ENCODE measurements at places on chromosomes 6 and 20.

- no peak for DNase-seq
These were observed 64.1 kb downstream of the BMP7 start for GRCh38 chr20:57202309-57202708.

- DNase-seq = no peak
These were observed 75.5 kb upstream of the CD2AP start for GRCh38 chr6:47402081-47402480.

DNA sequence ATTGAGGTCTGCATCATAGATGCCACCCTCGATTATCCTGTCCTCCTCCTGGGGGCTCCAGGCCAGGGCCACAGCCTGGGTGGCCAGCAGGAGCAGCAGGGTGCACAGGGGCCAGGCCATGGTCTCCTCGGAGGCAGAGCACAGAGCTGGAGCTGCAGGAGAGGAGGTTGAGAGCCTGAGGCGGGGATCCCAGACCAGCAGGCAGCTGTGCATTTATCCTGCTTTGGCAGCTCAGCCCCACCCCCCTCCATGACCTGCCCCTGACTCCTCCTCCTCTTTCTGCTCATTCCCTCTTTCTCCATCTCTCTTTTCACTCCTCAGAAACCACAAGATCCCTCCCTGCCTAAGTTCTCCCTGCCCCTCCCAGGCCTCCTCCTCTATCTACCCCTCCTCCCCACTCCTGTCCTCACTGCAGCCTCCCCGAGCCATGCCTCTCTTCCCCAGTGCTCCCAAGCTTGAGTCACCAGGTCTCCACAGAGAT lies at the start of gene CST2:
Gene CST2 (minus strand): TSS at position 189 of the 481 bp plus-strand sequence. CDS start 69 bp downstream, at position 120.
- no peak for DNase-seq

- no peak for DNase-seq
These were observed 156.6 kb downstream of the UNC5CL start for GRCh38 chr6:40882323-40882997.

GRCh38 chr20:33883164-33883563 lies 72.0 kb downstream of the CHMP4B start:
- DNase-seq = no peak

DNA sequence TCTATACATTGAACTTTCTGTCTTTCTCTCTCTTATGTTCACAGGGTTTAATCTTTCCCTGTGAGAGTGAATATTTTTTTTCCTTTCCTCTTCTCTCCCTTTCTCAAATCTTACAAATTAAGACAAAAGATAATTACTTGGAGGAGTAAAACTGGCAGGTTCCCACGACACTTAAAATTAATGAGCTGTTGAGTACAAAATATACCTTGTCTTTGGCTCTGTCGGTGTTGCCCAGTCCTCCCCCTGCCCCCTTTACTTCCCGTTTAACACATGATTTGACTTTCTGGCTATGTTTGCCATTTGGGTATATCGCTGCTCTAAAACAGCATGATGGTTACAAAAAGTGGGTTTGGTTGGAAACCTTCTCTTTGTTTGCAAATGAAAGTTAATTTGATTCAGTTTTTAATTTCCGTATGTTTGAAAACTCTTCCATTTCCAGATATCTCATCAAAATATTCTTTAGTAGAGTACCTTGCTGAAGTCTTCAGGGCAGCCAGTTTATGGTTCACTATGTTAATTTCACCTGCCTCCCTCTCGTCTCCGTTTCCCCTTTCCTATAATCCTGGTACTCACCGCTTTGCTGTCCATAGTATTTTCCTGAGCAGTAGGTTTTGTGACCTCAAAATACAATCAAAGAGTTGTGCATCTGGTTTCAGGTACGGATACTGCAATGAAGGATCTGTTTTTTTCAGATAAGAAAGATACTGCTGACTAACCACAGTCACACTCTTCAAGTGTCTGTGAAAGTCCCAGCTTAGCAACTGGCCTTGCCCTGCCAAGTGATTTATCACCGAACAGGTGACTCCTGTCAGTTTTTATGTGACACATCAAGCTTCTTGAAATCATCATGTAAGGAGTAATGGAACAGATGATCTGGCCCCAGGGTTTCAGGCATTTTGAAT lies 181.2 kb downstream of the DTNBP1 start:
- DNase-seq = no peak

- no peak for DNase-seq
These were observed 118.7 kb downstream of the EPHA7 start for GRCh38 chr6:93300661-93301060.

DNA sequence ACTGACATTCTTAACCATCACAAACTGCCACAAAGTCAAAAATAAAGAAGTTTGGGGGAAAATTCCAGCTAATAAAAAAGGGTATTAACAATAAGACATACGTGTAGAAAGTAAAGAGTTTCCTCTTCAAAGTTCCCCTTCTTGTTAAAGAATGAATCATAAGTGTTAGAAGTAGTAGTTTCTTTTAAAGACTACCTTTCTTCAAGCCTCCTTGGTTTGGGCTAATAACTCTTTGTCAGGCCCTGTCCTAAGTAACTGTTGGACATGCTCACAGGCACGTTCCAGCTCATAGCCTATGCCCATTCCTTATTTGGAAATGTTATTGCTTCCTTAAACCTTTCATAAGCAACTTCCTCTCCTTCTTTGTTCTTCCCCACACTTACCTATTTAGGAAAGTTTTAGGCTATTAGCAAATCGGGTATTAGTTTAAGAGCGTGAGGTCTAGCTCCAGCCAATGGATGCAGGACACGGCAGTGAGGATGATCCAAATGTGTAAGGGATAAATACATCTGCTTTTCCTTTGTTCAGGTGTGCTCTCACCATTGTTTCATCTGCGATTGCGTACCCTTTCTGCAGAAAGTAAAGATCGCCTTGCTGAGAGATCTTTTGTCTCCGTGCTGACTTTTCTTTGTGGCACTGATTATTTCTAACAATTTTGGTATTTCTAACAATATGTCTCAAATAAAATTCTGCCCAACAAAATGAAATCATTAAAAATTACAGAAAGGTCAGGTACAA lies 64.9 kb downstream of the CHD6 start:
- no peak for DNase-seq

- DNase-seq = no peak
These were observed 11.1 kb downstream of the CRISP1 start for GRCh38 chr6:49855221-49855620.

DNA sequence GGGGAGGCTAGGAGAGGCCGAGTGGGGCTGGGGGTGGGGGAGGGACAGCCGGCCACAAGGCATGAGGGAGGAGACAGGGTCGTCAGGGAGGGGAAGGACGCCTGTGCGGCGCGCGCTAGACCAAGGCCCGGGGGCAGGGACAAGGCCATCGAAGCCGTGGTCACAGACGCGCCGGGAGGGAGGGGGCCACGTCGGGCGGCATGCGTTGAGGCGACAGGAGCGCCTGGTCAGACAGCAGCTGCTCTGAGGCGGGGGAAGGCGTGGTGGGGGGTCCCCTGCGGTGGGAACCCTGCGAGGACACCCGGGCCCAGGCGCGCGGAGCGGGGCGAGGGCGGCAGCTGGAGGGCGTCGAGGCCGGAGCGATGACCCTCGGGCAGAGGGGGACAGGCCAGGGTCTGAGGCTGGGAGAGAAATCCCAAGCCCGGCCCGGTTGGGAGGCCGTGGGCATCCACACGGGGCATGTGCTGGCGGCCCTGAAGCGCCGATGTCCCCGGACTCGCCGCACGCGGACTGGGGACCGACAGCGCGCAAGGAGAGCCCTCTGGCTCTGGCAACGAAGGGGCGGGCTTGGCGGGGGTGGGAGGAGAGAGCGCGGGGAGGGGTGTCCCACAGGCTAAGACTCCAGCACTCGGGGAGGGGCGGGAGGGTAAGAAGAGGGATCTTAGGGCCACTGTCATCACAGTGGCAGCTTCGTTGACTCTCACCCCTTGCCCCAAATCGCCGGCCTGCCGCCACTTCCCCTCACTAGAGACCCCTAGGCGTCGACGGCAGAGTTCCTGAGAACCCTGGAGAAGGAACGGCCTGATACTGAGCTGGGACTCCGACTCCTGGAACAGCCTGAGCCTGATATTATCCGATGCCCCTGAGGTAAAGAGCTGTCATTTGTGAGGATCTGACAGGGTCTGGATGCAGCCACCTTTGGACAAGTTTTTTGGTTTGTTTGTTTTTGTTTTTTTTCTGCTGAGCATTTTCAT lies 5.0 kb downstream of the TMEM239 start:
- DNase-seq = no peak

DNA sequence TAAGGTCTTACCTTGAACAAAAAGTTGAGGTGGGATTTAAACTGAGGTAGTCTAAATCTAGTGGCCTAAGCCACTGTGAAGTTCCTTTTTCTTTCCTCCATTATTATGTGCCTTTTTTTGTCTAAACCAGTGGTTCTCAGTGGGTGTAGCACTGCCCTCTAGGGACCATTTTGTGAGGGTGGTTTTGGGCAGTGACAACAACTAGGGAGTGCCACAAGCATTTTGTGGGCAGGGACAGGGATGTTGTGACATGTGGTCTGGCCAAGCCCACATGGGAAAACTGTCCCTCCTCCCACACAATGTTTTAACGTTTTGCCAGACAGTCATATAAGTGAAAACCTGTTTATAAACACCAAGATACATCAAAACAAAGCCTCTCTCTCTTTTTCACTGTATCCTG lies 899.4 kb upstream of the FLRT3 start:
- peak; percentile 26 for DNase-seq
